ENCODE measurements at places on chromosomes 3 and 15.

DNA sequence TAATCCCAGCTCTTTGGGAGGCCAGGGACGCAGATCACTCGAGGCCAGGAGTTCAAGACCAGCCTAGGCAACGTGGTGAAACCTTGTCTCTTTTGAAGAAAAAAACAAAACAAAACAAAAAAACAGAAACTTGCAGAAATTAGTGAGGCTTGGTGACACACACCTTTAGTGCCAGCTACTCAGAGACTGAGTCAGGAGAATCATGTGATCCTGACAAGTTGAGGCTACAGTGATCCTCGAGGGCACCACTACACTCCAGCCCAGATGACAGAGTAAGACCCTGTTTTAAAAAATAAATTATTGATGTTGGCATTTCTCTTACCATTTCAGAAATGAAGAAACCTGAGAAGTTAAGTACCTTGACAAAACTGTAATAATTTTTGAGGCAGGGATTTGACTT lies 44.6 kb upstream of the CCNB2 start:
- no peak for DNase-seq

DNA sequence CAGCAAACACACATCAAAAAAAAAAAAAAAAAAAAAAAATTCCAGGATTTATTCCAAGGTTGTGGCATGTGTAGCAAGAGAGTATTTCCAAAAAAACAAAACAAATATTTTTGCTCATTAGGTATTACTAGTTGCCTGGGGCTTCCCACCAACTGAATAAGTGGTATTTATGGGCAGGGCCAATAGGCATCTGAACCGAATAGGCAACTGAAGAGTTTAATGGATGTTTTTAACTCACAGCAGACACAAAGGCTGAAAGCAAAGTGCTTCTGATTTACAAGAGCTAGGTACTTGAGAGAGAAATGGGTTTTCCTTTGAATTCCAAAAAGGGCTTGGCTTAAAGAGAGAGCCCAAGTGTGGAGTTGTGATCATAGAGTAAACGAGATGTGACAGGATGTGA lies 21.4 kb downstream of the EIF4E3 start:
- DNase-seq: no peak

- no peak for DNase-seq
Observed at GRCh38 chr3:13543253-13543652, 5.7 kb upstream of the FBLN2 start.

- no peak for DNase-seq
Observed at GRCh38 chr15:68592054-68592453, 13.3 kb downstream of the CORO2B start.

DNA sequence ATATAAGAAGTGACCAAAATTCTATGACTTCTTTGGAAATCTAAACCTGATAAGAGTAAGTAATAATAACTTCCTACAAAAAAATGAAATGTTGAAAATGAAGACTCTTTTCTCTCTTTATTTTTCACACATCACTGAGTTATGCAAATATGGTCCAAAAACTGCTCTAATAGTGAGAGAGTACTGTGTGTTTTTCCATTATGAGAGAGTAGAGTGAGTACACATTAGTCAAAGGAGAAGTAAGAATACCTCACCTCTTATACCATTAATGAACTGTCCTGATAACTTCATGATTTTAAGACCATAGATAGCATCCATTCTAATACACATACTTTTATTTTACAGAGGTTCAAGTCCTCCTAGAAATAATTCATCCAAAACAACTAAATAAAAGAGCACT lies 1310.2 kb downstream of the SI start:
- DNase-seq: no peak

DNA sequence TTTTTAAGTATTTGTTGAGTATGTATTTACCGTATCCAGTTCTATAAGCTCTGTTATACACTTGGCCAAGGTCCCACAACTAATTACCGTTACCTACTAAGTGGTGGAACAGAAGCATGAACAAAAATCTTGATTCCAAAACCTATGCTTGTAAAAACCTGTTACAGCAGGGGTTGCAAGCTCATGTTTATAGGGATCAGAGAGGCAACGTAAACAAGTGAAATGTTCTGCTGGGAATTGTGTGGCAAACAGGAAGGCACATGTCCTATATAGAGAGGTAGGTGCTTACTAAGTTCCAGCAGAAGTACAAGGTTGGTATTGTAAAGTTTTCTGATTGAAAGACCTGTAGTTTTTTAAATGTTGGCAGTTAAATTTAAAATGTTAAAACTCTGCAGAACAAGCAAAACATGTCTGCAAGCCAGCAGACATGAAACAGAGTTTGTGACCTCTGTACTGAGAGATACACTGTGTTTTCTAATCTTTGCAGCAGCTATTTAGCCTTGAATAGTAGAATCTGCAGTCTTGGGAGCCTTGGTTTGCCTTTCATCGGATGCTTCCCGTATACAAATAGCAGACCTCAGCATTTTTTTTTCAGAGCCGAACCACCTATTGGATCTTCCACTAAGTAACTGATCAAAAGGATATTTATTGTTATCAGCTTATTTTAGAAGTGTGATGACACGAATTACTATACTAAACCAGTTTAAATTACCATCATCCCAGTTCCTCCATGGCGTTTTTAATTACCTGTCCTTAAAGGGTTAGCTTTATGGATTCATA lies 11.4 kb downstream of the IREB2 start:
- DNase-seq: no peak

- no peak for DNase-seq
Observed at GRCh38 chr3:73225991-73226390, 164.5 kb downstream of the EBLN2 start.

- DNase-seq: no peak
Observed at GRCh38 chr3:182183716-182184430, 472.1 kb downstream of the SOX2 start.

DNA sequence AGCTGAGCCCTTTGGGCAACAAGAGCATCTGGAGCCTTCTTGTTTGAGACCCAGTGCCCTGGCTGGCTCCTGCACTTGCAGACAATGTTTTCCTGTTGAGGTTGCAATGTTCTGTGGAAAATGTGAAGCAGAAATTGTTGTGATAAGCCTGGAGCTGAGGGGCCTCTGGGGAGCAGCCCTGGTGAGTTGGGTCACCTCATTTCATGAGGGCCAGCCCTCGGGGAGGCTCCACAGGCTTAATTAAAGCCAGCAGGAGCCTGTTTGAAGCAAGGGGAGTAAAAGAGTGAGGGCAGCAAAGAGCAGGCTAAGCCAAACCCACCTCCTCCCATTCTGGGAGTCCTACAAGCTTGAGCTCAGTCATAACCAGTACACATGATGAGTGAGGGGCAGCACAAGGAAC lies 154.3 kb downstream of the ALDH1A2 start:
- DNase-seq: no peak

GRCh38 chr15:56677271-56677670 lies 56.0 kb downstream of the ZNF280D start:
- no peak for DNase-seq

DNA sequence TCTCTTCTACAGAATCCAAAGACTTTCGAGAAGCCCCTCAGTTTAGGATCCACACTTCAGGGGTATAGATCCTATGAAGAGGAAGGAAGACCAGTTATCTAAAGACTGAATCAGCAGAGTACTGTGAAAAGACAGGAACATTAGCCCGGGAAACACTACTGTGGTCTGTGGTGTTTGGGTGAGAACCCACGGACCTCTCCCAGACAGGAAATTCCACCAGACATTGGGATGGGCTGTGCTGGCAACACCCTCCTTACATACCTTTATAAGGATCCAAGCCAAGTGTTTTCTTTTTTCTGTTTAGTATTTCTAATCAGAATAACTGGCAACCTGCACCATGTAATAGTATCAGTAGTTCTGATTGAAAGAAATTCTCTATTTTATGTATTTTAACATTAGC lies 14.1 kb downstream of the TMEM207 start:
- no peak for DNase-seq

DNA sequence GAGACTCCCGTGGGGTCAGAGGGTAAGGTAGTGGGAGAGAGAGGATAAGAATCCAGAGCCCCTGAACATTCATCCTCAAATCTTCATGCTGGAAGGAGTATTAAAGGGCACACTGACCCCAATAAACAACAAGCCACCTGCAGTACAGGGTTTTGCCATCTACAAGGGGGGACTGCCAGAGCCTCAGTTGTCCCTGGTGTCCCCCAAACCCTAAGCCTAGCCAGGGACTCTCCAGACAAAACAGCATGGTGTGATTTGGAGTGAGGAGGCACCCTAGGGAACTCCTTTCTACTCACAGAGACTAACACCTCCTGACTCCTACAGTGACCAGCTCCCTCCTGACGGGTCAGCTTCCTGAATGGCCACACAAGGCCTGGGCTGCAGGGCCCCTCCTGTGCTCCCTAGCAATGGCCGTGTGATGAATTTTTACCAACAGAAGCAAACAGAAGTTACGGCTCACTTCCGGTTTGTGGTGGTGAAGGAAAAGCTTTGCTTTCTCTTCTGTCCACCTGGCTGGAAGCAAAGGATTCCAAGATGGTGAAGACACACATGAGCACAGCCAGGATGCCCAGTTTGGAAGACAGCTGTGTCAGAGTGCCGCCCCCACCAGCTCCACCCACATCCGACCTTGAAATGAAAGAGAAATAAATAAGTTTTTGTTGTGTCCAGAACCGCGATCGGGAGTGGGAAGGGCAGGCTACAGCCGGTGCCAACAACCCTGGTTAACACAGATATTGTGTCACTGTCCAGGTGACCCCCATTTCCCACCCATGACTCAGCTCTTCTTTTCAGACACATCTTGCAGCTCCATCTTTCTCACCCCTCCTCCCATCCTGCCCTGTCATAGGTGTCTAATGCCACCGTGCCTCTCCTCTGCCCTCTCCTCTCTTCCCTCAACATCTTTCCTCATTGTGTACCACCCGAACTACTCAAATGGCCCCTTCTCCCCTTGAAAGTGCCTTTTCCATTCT lies 69.6 kb upstream of the ATP13A3 start:
- DNase-seq: no peak

- DNase-seq: no peak
Observed at GRCh38 chr3:66406163-66406562, 94.7 kb downstream of the LRIG1 start.

Measured in D341Med (cell line).